ENCODE measurements at places on chromosomes 1 and 21.

DNA sequence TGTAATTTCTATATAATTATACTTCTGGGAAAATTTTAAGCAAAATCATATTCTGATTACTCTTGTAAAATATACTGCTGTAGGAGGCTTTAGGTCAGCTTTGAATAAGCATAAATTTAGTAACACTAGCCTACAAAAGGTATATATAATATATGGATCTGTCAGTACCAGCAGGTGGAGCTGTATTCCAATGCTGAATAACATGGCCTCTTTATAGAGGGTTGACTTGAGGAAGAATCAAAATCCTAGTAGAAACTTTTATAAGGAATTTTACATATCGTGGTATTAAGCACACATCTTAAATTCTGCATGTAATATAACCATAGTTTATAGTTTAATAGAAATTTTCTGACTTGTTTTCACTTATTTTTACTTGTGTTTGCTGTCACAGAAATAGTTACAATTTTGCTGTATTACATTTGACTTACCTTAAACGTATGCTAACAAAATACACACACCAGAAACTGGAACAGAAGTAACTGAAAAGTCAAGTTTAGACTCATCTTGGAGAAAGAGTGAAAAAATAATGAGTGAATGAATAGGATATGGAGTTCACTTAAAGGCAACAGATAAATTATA is 79.3 kb downstream of the HMCN1 start:
- no peak for DNase-seq

DNA sequence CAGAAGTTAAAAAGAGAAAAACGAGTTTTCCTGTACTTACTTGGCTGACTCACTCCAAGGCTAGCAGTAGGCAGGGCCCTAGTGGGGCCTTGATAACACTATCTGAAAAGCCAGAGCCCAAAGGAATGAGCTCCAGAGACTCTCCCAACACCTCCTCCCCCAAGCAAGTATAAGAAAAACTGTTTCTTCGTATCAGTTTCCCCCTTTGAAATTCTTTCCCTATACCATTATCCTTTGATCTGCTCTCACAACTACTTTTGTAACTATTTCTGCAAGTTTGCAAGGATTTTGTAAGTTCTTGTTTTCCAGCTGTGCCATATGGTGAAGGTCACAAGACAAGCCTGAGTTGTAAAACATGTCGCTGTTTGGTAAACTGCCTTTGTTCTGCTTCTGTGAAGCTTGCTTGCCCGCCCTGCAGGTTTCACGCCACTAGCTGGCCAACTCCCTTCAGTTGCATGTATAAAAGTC is 36.5 kb upstream of the KCNJ15 start:
- no peak for DNase-seq

DNA sequence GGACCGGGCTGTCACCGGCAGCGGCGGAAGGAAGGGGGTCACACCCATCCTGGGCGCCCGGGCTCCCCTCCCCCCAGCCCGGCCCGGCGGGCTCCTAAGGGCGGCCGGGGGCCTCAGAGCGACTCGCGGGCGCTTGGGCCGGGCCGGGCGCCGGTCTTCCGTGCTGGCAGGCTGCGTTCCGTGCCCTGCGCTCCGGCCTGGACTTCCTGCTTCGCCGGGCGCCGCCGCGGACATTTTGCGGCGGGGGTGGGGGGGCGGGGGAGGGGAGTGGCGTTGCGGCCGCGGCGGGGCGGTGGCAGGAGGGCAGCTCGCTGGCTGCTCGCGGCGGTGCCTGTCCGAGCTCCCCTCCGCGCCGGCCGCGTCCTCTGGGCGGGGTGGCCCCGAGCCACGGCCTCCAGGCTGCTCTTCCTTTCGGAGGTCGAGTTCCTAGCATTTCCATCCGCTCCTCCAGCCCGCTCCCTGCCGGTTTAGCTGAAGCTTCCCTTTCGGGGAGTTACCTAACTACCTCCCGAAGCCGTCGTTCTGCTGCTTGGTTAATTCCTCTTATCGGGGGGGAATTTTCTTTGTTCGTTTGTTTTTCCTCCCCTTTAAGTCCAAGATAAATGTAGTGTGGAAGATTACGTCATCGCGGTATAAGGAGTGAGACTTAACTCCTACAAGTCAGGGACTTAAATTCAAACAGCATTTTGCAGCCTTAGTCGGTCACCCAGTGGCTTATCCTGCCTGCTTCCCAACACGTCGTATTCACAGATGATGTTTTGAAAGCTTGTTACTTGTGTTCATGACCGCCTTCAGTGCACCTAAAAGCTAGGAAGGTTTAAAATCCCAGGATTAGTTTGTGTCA is 730 bp downstream of the CDC42 start:
- DNase-seq: peak; percentile 46

- DNase-seq: no peak
These were observed 12.6 kb downstream of the METTL13 start for GRCh38 chr1:171794085-171794484.

- DNase-seq: peak; percentile 46
These were observed 631 bp upstream of the SPATC1L start for GRCh38 chr21:46184625-46185555.

- no peak for DNase-seq
These were observed 53.0 kb downstream of the OLFML2B start for GRCh38 chr1:161970633-161971032.

- DNase-seq: no peak
These were observed 32.1 kb downstream of the LAMC2 start for GRCh38 chr1:183218027-183218618.

Data from T-helper 17 cell (primary cell).